ENCODE measurements at places on chromosomes 1 and 21.

DNA sequence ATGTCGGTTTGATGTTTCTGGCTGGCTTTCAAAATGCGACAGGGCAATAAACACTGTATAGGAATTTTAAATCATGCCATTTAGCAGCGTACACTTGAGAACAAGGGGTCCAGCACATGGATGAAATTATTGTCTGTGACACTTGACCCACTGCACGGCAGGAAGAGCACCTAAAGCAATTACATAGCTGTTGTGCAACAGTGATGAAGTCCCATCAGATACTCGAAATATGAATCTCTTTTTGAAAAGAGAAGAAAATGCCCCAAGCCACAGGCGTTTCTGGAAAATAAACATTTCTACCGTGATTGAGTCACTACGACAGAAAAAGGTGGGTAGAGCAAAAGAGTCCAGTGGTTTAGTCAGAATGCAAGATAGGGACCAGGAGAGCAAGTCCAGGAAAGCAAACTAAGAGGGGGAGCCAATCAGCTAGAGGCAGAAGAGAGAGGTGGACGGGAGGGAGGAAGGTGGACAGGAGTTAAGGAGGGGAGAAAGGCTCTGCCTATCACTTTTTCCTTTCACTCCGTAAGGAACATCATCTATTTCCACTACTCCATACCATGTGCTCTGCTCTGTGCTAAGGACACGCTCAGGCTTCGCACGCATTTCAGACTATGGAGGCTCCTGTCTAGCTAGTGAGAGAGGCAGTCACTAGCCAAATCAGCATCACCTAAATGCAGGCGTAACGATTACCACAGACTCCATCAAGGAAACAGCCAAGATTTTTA lies 6.4 kb downstream of the DSCAM start:
- no peak for DNase-seq

DNA sequence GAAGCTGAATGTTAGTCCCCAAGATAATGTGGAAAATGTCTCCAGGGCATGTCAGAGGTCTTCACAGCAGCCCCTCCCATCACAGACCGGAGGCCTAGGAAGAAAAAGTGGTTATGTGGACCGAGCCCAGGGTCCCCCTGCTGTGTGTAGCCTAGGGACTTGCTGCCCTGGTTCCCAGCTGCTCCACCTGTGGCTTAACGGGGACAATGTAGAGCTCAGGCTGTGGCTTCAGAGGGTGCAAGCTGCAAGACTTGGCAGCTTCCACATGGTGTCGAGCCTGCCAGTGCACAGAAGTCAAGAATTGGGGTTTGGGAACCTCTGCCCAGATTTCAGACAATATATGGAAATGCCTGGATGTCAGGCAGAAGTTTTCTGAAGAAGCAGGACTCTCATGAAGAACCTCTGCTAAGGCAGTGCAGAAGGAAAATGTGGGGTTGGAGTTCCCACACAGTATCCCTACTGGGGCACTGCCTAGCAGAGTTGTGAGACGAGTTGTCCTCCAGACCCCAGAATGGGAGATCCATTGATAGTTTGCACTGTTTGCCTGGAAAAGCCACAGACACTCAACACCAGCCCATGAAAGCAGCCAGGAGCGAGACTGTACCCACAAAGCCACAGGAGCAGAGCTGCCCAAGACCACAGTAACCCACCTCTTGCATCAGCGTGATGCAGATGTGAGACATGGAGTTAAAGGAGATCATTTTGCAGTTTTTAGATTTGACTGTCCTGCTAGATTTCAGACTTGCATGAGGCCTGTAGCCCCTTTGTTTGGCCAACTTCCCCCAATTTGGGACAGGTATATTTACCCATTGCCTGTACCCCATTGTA lies 204.9 kb downstream of the MRPL39 start:
- no peak for DNase-seq

DNA sequence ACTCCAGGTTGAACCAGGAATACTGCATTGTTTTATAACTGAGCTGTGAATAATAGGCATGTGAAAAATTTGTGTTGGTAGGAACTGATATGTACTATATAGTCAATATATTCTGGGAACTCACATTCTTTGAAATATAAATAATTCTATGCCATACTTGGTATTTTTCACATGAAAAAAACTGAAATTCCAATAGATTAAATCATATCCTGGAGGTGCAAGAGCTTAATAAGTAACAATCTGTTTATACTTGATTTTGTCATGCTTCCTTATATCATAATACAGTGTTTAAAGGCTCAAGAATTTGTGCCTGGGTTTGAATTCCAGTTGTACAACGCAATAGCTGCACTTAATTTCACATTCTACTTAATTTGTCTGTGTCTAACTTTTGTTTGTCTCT lies 387.0 kb downstream of the USP25 start:
- DNase-seq: no peak

GRCh38 chr1:164515231-164515630 lies 43.8 kb upstream of the PBX1 start:
- DNase-seq: no peak

DNA sequence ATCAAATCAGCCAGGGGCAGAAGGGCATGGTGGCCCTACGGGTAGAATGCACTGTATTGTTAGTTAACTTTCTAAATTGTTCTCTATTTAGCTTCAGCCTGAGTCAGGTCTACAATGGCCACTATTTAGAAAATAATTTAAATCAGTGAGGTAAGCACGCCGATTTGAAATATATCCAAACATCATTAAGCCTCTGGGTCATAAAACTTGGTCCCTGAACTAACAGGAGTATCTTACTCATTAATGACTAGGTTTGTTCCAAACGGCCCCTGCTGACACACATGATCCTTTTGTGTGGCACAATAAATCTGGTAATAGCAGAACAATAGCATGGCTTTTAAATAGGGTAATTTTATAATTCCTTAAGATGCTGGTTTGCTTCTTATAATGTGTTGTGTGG lies 48.4 kb downstream of the STX6 start:
- DNase-seq: no peak

DNA sequence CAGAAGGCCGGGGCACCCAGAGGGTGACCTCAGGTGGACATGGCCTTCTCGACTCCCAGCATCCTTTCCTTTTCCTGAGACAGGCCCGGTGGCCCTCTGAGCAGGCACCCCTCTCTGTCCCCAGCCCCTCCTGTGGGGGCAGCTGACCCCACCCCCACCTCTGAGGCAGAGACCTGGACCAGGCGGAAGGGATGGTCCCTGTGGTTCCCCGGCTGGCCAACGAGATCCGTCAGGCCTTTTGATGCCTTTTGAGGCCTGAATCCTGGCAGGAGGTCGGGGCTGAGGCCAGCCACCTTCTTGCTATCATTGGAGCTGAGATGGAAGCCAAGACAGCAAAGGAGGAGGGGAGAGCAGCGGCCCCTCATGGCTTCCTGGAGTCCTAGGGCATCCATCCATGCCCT lies 50.2 kb upstream of the ACTRT2 start:
- no peak for DNase-seq

- no peak for DNase-seq
Measured at GRCh38 chr1:187999973-188000372, 1171.2 kb downstream of the PLA2G4A start.

DNA sequence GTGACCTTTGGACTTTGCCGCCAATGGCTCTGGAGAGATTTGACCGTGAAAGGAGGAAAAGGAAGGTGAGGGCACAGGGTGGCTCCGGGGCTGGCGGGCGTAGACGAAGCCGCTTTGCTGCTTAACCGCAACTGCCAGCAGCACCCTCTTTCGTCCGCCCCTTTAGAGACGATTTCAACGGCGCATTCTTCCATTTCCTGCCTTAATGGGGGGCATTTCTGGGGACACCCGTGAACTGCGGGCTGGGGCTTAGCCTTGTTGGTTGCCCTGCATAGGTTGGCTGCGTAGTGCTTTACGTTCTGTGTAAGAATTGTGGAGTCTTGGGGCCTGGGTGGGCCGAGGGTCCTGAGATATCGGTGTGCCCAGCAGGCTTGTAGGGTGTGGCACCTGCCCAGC lies 6.7 kb upstream of the NPHP4 start:
- no peak for DNase-seq

DNA sequence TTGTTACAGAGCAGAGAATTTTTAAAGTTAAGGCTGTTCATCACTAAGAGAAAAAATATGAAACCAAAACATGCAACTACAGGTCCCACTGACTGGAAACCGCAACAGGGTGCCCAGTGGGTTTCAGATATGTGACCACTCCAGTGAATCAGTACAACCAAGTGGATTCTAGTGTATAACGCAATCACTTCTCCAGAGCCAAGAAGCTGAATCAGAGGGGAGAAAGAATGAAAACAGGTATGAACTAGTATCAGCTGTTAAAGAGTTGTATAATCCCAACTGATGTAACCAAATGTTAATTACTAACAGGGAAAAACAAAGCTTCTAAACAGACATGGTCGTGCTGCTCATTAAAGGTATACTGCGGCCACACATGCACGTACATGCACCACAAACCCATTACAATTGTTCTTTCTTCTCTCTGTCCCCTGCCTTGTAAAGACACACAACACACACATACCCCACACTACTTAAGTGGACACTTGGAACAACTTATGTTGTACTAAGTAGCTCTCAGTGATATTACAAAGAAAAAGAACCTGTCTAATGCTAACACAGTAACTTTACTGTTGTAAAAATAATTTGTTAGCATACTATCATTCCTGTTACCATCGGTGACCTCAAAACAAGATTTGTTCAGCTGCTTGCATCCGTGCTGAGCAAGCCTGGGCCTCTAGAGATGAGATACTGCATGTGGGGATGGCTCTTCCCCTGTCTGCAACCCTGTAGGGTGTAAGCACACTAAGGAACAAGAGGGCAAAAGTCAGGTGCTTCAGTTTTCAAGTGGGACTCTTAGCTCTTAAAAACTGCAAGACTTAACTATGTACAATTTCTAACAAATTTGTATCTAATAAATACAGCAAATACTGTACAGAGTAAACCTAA lies 74.2 kb downstream of the PTPN14 start:
- DNase-seq: no peak

GRCh38 chr1:172613294-172613693 lies 45.6 kb upstream of the FASLG start:
- DNase-seq: no peak

GRCh38 chr1:2299131-2299627 lies 71.1 kb downstream of the SKI start:
- no peak for DNase-seq

- no peak for DNase-seq
Measured at GRCh38 chr1:27047914-27048313, 35.3 kb upstream of the TENT5B start.

GRCh38 chr1:241677201-241677600 lies 25.1 kb downstream of the WDR64 start:
- DNase-seq: peak; percentile 16

DNA sequence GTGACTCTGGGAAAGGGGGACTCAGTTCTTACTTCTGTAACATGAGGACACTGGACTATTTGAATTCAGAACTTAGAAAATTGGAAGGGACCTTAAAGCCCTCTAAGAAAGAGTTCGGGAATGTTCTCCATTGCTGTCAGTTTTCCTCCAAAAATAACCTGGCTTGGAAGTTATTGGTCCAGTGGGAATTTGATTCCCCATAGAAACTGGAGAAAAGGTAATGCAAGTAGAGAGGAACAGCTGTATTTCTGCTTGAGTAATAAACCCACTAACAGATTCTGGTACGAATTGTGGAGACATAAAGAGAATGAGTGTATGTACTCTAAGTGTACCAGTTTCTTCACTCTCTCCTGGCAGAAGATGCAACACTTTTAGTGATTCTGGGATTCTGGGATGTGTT lies 1.8 kb downstream of the ZBED6 start:
- no peak for DNase-seq

DNA sequence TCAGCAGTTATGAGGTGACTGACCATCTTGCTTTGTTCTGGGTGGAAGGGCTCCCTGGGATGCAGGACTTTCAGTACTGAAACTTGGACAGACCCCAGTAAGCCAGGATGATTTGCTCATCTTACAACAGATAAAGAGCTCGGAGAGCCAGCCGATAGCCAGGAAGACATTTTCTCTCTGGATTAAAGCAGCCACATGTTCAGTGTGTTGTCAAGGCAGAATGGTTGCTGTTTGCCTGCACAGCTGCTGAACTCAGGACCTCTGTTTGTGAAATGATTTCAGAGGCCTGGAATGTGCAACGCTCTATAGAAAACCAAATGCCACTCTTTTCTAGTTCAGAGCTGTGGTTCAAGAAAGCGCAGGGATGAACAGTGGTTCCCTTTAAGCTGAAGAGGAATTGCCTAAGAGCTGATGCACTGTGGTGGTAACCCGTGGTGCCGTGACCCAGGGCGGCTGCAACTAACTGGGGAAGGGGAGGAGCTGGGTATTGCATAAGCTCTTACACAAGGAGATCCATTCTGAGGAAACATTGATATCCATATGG lies 40.7 kb downstream of the CASQ2 start:
- no peak for DNase-seq

DNA sequence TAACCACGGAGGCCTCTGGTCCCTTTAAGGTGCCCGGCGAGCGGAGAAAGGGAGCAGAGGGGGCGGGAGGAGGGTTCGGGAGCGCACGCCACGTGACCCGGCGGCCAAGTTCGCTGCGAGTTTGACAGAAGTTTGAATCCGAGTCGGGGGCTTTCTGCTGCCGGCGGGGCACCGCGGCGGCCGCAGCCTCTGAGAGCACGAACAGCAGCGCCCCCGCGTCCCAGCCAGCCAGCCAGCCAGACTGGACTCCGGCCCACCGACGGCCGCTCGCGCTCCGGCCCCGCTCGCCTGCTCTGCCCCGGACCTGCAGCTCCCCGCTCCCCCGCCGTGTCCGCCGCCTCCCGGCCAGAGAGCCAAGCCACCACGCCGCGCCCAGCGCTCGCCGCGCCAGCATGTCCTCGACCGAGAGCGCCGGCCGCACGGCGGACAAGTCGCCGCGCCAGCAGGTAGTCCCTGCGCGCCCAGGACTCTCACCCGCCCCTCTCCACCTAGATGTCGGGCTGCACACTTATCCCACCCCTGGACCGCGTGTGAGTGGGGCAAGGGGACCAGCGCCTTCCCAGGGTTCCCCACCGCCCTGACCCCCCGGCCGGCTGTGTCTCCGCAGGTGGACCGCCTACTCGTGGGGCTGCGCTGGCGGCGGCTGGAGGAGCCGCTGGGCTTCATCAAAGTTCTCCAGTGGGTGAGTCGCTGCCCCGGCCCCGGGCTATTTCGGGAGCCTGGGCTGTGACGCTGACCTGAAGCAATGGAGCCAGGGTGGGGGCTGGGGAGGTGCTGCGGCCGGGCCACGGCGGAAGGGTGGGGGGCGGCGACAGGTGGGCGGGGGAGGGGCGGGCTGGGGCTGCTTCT lies at the start of gene SYPL2:
Gene SYPL2 (plus strand): TSS at position 95 of the 849 bp plus-strand sequence. CDS start 298 bp downstream, at position 393.
- peak; percentile 33 for DNase-seq

- no peak for DNase-seq
Measured at GRCh38 chr1:25854554-25854953, 4.7 kb downstream of the AUNIP start.

GRCh38 chr21:33332143-33332542 lies 7.4 kb downstream of the IFNAR1 start:
- no peak for DNase-seq

Measured in activated naive CD4-positive, alpha-beta T cell treated with anti-CD3 and anti-CD28 coated beads, Interleukin-2, amount 50 U/mL, for 16 hours (primary cell).